GM23338 (cell line): ENCODE measurements at places on chromosomes 3 and 15. TPM values are rescaled to one million over a fixed set of nuclear protein-coding genes. Genes with fewer than 3 reads are reported as not detected.

EIF5A2 gene
- 5.9 and 6.6 TPM in 2 replicates for total RNA-seq

MKRN2OS gene
- not detected in 2 replicates for total RNA-seq

SEC61A1 gene
- 170 and 184 TPM in 2 replicates for total RNA-seq

ARPP21 gene
- total RNA-seq: not detected in 2 replicates

KCNMB3 gene
- 0.58 and 1.3 TPM in 2 replicates for total RNA-seq

NPAP1 gene
- 0.24 and 0.47 TPM in 2 replicates for total RNA-seq

NOX5 gene
- total RNA-seq: 0.03 TPM in 1 of 2 replicates, not detected in the other

PTPRG gene
- 117 and 131 TPM in 2 replicates for total RNA-seq

ACP3 gene
- total RNA-seq: 3.5 and 5.4 TPM in 2 replicates

ITGA11 gene
- total RNA-seq: 0.03 TPM in 1 of 2 replicates, not detected in the other

PPARG gene
- 0.42 TPM in 1 of 2 replicates, not detected in the other for total RNA-seq

ACOX2 gene
- total RNA-seq: 0.31 and 1.1 TPM in 2 replicates

PRKAR2A gene
- 25.8 and 30.2 TPM in 2 replicates for total RNA-seq

GRIP2 gene
- 4.5 and 5.8 TPM in 2 replicates for total RNA-seq

GOLGA8N gene
- 0.50 and 14.8 TPM in 2 replicates for total RNA-seq

KIF23 gene
- total RNA-seq: 76.9 and 103 TPM in 2 replicates

CHST13 gene
- 8.4 TPM in 2 replicates for total RNA-seq

ZSCAN29 gene
- total RNA-seq: 40.5 and 48.3 TPM in 2 replicates

GRK7 gene
- total RNA-seq: not detected in 2 replicates

MEGF11 gene
- total RNA-seq: 1.3 and 2.4 TPM in 2 replicates

ZNF660 gene
- 6.1 and 10.1 TPM in 2 replicates for total RNA-seq

NGRN gene
- 92.2 and 131 TPM in 2 replicates for total RNA-seq

ROPN1B gene
- total RNA-seq: not detected in 2 replicates

ST8SIA2 gene
- 1.2 and 2.0 TPM in 2 replicates for total RNA-seq

P3H2 gene
- 20.5 and 24.2 TPM in 2 replicates for total RNA-seq

AADAC gene
- total RNA-seq: not detected in 2 replicates

AHSG gene
- total RNA-seq: 0.10 TPM in 1 of 2 replicates, not detected in the other

MUC13 gene
- total RNA-seq: not detected in 2 replicates

HGD gene
- total RNA-seq: not detected in 2 replicates

HRG gene
- total RNA-seq: not detected in 2 replicates

SI gene
- not detected in 2 replicates for total RNA-seq

GOLGA8J gene
- total RNA-seq: not detected in 2 replicates

SMCO1 gene
- not detected in 2 replicates for total RNA-seq

SUSD5 gene
- 3.6 and 4.3 TPM in 2 replicates for total RNA-seq

MUSTN1 gene
- total RNA-seq: 1.4 TPM in 1 of 2 replicates, not detected in the other
